ENCODE measurements at places on chromosomes 3 and 15.

- no peak for DNase-seq
Observed at GRCh38 chr3:94643400-94643799, 580.5 kb downstream of the NSUN3 start.

GRCh38 chr3:14822670-14823390 lies 4.1 kb downstream of the FGD5 start:
- DNase-seq = no peak

DNA sequence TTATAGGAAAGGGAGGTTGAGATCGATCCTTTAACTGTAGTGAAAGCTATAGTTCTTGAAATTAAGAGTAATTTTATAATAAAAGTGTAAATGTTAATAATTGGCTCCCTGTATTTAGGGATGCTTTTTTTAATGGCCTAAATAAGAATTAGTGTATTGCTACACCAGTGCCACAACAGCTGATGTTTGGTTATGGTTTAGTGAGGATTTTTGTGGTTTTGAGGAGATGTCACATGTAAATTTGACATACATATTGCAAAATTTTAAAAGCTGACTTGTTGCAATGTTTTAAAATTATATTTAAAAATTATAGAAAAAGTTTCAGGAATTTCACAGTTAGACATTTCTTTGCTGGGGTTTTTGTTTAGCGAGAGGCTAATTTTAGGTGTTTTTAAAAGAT lies 3.9 kb downstream of the TSC22D2 start:
- DNase-seq = no peak

DNA sequence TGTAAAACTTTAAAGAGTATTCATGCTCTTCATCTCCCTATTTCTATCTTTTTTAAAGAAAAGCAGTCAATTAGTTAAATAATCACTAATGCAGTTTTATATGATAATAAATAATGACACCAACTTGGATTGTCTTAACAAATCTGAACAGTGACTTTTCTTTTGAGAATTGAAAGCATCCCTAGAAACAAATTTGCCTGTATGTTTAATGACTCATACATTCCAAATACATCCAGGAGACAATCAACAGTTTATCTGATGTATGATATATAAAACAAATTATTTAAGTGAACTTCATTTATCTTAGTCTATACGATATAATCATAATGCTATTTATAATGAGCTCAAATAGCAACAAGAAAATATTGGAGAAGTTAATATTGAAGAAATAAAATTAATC lies 78.0 kb downstream of the ALCAM start:
- no peak for DNase-seq

DNA sequence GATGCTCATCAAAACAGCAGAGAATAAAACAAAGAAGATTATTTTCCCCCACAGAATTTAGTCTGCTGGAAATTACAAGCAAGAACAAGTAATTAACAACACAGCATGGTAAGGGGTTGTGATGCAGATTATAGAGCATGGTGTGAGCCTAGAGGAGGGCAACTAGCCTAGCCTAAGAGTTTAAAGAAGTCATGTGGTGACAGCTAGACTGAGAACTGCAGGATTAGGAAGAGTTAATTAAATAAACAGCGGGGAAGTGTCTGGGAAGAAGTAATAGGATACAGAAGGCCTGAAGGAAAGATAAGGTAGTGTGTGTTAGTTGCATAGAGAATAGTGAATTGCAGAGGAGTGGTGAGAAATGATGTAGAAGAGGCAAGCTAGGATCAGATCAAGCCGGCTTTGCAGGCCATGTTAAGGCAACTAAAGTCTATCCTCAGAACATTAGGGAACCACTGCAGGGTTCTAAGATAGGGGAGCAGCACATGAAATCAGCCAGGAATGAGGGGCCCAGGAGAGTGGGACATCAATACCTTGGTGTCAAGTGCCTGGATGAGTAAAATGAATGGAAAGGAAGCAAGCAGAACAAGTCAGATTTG lies 11.9 kb upstream of the PKM start:
- DNase-seq = no peak

GRCh38 chr3:9791790-9792404 lies 376 bp downstream of the TADA3 start:
- DNase-seq = no peak

- no peak for DNase-seq
Observed at GRCh38 chr3:126146034-126146433, 34.4 kb downstream of the ALDH1L1 start.

GRCh38 chr3:138817695-138818094 lies 17.0 kb downstream of the PIK3CB start:
- no peak for DNase-seq

DNA sequence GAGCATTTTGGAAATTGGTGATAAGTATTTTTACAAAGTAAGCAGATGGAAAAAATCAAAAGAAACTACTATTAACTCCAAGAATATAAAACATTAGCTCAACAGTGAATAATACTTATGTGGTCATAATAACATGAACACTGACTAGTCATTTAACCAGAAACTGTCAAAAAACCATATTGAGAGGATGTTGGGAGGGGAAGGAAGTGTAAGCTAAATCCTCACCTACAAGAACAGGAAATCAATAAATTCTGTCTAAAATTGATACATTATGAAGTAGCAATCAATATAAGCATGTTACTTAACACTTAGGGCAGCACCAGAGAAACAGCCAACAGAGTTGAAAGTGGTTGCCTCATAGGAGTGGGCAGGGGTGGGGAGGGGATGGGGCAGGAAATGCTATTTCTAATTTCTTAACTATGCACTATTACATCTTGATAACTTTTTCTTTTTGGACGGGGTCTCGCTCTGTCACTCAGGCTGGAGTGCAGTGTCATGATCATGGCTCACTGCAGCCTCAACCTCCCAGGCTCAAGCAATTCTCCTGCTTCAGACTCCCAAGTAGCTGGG lies 41.7 kb downstream of the CCR3 start:
- DNase-seq = no peak

DNA sequence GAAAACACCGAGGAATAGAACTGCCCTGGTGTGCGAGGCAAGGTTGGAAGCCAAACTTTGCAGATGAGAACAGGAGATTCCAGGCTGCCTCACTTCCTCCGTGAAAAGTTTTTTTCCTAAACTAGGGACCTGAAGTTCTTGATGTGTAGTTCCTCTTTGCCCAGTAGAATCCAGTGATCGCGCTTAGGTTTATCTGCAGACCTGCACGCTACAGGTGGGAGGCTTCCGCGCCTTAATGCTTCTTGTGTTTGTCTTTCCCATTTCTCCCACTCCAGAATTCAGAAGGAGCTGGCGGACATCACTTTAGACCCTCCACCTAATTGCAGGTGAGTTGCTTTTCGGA lies 5.4 kb downstream of the UBE2E1 start:
- DNase-seq = no peak

GRCh38 chr3:45844616-45845015 lies 2.7 kb upstream of the LZTFL1 start:
- no peak for DNase-seq

- DNase-seq = no peak
Observed at GRCh38 chr3:129001806-129002572, 885 bp downstream of the EFCC1 start.

GRCh38 chr15:29612701-29613100 lies 209.6 kb downstream of the TJP1 start:
- DNase-seq = no peak

DNA sequence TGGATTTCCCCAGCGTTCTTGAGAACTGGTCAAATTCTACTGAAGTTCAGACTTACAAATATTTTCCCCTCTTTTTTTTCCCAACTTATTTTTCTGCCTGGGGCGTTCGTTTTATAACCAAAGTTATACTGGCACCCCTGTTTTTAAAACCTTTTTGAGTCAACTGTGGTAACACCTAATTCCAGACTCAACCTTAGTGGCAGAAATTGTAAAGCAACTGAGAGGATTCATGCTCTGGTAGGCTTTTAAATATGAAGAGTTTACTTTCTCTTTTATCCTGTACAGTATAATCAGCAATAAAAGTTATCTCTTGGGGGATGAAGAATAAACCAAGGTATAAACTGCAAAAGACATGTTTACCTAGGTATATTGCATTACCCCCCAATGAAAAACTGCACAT lies 2.3 kb downstream of the IL5RA start:
- no peak for DNase-seq

DNA sequence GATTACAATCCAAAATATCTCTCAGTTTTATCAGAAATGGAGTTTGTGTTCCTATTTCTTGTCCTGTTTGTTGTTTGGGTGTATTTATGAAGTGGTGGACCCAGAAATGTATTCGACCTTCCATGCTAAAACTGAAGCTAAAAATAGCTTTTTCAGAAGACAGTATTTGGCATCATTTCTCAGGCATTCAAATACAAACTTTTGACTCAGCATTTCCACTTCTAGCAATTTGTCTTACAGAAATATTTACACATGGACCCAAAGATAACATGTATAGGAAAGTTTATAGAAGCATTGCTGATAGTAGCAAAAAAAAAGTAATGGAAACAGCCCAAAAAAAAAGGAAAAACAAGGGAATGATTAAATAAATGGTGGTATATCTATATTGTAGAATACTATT lies 156.3 kb downstream of the HCN4 start:
- no peak for DNase-seq

GRCh38 chr15:76840830-76841460 lies 64.2 kb downstream of the SCAPER start:
- DNase-seq = no peak

DNA sequence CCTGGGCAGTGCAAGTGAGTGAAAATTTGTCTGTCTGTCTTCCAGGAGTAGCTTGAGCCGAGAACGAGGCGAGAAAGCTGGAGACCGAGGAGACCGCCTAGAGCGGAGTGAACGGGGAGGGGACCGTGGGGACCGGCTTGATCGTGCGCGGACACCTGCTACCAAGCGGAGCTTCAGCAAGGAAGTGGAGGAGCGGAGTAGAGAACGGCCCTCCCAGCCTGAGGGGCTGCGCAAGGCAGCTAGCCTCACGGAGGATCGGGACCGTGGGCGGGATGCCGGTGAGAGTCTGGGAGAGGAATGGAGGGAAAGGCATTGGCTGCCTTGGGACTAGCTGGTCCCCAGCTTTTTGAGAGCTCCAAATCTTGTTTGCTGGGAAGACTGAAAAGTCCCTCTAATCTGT lies 10.2 kb upstream of the FAM131A start:
- DNase-seq = no peak

- DNase-seq = no peak
Observed at GRCh38 chr15:61537337-61537736, 308.2 kb upstream of the RORA start.

- no peak for DNase-seq
Observed at GRCh38 chr3:175288621-175289020, 429.5 kb downstream of the NAALADL2 start.

DNA sequence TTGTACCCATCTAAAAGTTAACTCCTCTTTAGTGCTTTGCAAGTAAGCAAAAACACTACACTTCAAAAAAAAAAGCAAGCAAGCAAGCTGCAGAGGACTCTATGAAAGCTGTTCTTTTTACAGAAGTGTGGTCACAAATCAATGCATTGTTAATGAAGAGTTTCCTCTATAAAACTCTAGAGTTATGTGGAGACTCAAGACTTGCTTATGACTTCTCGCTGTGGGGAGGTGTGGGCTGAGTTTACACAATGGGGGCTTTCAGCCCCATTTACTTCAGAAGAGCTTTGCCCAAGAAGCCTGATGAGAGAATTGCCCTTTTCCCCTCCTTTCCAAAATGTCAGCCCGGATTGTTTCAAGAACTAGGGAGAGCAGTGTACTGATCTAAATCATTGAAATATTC lies 144.4 kb downstream of the IGSF11 start:
- DNase-seq = no peak

- DNase-seq = no peak
Observed at GRCh38 chr3:82157952-82158351, 396.5 kb upstream of the GBE1 start.

- DNase-seq = no peak
Observed at GRCh38 chr15:64949383-64950186, 37.9 kb downstream of the ANKDD1A start.

DNA sequence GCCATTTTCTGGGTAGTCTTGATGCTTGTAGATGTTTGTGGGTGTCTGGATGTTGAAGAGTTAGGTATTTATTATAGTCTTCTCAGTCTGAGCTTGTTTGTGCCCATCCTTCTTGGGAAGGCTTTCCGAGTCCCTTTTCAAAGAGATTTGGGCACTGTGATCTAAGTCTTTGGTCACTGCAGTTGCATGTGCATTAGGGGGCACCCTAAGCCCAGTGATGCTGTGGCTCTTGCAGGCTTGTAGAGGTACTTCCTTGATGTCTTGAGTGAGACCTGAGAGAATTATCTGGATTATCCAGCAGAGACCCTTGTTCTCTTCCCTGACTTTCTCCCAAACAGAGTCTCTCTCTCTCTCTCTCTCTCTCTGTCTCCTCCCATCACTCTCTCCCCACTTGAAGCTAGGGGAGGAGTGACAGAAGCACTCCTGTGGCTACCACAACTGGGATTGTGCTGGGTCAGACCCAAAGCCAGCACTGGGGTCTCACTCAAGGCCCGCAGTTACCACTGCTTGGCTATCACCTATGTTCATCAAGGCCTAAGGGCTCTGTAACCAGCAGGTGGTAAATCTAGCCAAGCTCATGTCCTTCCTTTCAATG lies 68.5 kb downstream of the TMCO5A start:
- no peak for DNase-seq

- DNase-seq = no peak
Observed at GRCh38 chr3:73469331-73469730, 155.4 kb downstream of the PDZRN3 start.

- DNase-seq = no peak
Observed at GRCh38 chr3:56131974-56132590, 336.2 kb downstream of the ERC2 start.

DNA sequence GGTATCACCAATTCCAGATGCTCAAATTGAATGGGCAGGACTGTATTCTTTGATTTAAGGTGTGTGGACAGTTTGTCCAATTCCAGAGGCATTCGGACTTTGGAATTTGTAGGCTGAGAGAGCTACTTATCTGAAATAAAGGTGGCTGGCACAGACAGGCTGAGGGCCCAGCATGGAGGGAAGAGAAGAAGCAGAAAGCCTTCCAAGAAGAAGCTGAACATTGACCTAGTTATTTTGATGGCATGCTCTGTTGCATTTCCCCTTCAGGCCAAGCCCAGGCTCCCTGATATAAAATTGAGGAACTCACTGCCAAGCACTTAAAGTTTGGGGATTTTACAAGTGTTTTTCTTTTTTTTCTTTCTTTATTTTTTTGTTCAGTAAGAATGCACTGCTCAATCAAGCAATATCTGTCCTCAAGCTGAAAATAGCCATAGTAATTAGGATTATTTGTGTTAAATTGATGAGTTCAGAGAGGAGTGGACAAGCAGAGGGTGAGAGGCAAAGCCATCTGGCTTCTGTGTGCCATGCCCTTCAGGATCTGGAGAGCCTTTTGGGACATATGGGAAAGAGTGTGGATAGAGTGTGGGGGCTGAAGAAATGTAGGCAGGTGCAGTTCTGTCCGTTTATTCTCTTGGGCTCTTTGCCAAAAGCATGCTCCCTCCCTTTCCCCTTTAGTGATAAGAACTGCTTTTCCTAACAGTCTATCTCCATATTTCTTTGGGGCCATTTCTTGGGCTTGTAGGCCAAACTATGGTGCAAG lies 148.9 kb downstream of the OXSM start:
- no peak for DNase-seq

- DNase-seq = no peak
Observed at GRCh38 chr3:31268868-31269267, 263.9 kb upstream of the STT3B start.

- DNase-seq = no peak
Observed at GRCh38 chr3:156037356-156037755, 83.0 kb upstream of the KCNAB1 start.

GRCh38 chr3:125615256-125615655 lies 20.0 kb upstream of the OSBPL11 start:
- no peak for DNase-seq

- DNase-seq = no peak
Observed at GRCh38 chr3:16534640-16535262, 21.3 kb upstream of the RFTN1 start.

GRCh38 chr3:61893840-61894566 lies 332.6 kb downstream of the PTPRG start:
- DNase-seq = no peak

GRCh38 chr15:66187271-66187670 lies 66.3 kb downstream of the MEGF11 start:
- DNase-seq = no peak

All from stimulated activated CD8-positive, alpha-beta memory T cell treated with anti-CD3 and anti-CD28 coated beads, Interleukin-2, amount 100 ng/mL, for 48 hours (primary cell).